ENCODE measurements at places on chromosomes 7 and 10.

DNA sequence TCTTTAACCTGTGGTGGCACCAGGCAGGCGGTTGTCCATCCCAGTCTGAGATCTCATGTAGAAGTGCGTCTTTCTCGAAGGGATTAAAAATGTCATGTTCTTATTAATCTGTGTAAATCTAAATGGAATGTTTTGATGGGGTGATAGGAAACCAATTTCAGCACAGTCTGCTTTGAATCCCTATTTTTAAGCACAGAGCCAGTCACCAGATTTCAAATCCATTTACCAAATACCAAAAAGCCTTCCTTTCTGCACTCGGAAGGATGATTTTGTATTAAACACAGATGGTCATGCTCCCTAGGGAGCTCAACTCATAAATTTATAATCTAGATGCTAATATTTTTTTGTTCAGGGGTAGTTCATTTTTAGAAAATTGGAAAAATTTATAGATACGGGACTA lies 160.6 kb upstream of the AOAH start:
- DNase-seq: no peak

DNA sequence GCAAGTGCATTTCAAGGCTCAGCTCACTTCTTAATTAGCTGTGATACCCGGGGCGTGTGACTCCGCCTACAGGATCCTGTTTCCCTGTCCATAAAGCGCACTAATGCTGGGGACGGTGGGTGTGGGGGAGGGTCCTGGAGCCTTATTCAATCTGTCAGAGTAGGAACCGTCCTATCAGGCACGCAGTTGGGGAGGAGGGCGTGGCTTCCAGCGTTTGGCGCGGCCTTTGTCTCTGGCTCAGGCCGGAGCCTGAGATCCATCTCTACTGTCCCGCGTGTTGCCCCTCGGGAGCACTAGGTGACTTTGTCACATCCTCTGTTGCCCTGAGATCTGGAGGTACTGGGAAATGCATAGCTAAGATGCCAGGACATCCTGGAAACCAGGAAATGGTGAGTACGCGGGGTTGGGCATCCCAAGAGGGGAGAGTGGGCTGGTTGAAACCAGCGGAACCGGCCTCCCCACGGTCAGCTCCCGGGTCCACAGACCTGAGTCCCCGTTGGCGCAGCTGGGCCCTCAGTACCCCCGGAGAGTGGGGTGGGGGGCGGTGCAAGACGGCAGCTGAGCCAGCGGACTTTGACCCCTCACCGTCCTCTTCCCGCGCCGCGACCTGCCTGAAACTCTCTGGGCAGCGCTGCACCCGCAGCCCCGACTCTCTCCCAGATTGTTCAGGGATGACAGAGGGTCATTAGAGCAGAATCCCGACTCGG lies 104.4 kb upstream of the ZNF92 start:
- peak; percentile 88 for DNase-seq

DNA sequence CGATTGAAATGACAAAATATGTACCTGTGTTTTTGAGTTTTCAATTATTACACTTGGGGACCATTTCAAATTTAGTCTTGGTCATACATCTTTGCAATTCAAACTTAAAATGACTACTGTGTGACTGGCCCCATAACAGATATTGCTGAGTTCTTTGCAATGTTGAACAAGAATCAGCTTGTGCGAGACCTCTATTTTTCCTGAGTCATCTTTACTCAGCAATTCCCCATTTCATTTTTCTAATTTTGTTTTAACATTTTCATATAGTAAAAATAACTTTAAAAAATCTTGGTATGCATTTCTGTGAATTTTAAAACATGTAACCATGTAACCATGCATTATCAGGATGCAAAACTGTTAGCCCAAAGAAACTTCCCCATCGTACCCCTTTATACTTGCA lies 678.1 kb downstream of the ANKRD7 start:
- no peak for DNase-seq

GRCh38 chr10:97961945-97962344 lies 68.5 kb downstream of the CRTAC1 start:
- DNase-seq: no peak

DNA sequence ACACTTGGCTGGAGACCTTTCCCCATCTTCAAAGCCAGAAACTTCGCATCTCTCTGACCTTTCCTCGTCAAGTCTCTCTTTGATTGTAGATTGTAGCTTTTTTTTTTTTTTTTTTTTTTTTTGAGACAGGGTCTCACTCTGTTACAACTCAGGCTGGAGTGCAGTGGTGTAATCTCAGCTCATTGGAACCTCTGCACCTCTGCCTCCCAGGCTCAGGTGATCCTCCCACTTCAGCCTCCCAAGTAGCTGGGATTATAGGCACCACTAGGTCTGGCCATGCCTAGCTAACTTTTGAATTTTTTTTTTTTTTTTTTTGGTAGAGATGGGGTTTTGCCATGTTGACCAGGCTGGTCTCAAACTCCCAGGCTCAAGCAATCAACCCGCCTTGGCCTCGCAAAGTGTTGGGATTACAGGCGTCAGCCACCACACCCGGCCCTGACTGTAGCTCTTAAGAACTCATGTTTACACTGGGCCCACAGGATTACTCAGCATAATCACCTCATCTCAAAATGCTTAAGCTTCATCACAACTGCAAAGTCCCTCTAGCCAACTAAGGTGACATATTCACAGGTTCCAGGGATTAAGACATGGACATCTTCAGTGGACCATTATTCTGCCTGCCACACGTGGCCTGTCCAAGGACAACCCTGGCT lies 11.7 kb downstream of the POLL start:
- DNase-seq: no peak

- no peak for DNase-seq
These were observed 108.9 kb upstream of the CCZ1B start for GRCh38 chr7:6934981-6935380.

DNA sequence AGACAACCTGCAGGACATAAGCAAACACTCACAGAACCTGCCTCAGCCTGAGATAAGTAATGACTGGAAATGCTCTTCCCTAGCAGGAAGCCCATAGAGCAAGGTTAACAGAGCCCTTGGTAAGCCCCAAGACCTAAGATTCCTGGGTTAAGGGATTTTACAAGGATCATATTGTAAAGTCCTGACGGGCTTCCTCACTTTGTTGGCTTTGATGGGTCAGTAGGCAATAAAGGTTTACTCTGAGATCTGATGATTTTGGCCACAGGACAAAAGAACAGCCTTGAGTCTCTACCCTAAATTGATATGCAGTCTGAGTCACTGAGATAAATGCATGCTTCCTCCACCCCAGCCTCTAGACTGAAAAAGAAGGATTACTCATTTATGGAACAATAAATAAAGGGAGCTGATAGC lies 270.8 kb downstream of the HTR7 start:
- DNase-seq: no peak

GRCh38 chr10:85614981-85615380 lies 751.6 kb downstream of the GRID1 start:
- no peak for DNase-seq

- no peak for DNase-seq
These were observed 8.4 kb downstream of the GIGYF1 start for GRCh38 chr7:100685631-100686145.

DNA sequence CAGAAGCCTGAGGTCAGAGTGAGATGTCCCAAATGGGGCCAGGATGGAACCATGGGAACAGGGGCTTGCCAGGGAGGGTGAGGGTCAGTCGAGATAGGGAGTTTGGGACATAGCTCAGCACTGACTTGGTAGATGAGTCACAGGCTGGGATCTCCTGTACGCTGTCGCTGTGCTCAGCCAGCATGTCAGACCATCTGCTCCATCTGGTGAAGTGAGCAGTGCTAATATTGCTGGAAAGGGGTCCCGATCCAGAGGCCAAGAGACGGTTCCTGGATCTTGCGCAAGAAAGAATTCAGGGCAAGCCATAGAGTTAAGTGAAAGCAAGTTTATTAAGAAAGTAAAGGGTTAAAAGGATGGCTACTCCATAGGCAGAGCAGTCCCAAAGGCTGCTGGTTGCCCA lies 505.6 kb downstream of the GALNT17 start:
- no peak for DNase-seq

DNA sequence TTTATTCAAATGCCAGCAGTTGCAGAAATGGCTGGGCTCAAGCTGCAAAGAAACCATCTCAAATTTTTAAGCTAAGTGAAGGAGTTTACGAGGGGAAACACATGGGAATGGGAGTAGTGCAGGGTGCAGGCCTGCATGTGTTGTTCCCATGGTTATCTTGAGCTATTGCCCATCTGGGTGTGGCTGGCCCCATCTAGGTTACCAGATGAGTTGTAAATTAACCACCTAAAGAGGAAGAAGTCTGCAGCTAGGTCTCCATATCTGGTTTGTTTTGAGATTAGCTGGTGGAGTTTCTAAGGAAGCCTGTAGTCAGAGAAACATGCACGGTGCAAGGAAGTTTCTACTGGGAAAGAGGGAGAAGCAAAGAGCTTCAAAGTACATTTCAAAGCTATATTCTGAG lies 23.3 kb upstream of the STEAP2 start:
- no peak for DNase-seq

DNA sequence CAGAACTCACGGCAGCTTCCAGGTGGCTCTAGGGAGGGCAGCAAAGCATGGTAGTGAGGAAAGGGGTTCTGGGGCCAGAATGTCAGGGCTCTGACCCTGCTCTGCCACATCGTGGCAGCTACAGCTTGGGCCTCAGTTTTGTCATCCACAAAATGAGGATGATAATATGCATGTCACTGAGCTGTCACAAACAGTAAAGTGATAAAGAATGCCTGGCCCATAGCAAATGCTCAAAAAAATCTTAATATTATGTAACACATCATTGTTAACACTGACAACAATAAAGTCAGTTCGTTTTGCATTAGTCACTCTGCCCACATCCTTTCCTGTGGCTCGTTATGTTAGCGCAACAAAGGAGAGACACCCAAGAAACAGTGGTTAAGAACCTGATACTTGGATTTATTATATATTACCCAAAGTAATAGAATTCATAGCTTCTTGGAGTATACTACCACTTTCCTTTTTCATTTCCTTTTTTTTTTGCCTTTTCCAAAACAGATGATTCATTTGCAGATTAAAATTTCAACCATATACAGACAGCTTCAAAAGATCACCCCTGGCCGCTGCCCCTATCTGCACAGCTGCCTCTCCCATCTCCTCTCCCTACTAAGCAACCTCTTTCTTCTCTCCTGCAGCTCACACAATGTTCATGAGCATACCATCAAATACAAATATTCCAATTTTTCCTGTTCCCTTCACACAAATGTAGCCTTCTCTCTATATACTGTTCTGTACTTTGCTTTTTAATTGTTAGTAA lies 45.5 kb upstream of the DDC start:
- DNase-seq: no peak

GRCh38 chr7:151080067-151080521 lies 515 bp downstream of the FASTK start:
- DNase-seq: no peak

- DNase-seq: no peak
These were observed 89.1 kb downstream of the NEUROD6 start for GRCh38 chr7:31251441-31251840.

GRCh38 chr7:141221007-141221612 lies 147.2 kb downstream of the TMEM178B start:
- DNase-seq: peak; percentile 27

GRCh38 chr10:12351447-12351846 lies 2.1 kb downstream of the CAMK1D start:
- no peak for DNase-seq

DNA sequence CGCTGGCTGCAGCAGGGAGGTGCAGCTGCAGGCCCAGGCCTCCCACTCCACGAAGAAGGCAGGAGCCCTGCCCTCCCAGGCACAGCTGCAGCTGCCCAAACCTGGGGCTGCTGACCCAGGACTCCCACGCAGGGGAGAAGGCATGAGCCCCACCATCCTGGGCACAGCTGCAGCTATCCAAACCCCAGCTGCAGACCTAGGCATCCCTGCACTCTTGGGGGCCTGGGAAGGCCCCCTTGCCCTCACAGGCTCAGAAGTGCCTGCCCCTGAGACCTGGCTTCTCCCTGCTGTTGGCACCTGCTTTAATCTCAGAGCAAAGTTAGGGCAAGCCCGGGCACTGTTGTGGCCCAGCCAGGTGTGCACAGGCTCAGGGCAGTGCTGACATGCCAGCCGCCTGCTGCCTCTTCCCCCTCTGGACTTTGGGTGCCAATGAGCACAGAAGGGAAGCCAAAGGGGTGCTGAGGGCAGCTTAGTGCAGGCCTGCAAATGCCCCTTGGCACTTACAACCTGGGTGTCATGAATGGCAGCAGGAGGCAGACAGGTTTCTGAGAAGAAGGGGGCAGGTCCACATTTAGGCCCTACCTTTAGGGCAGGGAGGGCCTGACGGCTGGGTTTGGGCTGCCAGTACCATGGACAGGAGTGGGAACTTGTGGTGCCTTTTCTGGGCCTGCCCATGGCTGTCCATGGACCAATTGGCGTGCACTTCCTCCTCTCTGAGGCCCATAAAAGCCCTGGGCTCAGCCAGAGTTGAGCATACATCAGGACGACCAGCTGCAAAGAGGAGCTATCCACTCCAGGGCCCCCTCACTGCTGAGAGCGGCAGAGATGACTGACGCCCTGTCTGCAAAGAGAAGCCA lies 31.1 kb downstream of the CRTAC1 start:
- DNase-seq: no peak

DNA sequence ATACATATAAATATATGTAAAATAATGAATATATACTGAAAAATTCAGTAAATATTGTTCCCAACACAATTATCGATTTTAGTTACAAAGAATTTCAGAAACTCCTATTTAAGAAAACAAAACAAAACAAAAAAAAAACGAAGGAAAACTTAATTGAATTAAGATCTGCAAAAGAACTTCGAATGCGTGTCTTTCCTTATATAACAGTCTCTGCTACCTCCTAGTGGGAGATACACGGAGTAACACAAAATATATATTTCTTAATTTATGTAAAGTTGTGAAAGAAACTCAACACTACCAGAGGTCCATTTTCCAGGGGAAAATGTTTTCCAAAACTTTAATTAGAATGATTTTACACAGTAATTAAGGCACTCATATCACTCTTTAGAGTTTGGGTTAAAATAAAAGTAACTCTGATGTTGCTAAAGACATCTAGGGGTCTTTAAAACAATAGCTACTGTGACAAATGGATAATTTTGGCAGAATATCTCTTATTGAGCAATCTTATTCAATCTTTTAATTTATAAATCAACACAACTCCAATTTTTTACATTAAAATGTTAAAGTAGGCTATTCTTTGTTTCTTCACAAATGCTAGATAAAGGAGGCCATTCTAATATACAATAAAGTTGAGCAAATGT lies 41.6 kb downstream of the NEBL start:
- peak; percentile 6 for DNase-seq

DNA sequence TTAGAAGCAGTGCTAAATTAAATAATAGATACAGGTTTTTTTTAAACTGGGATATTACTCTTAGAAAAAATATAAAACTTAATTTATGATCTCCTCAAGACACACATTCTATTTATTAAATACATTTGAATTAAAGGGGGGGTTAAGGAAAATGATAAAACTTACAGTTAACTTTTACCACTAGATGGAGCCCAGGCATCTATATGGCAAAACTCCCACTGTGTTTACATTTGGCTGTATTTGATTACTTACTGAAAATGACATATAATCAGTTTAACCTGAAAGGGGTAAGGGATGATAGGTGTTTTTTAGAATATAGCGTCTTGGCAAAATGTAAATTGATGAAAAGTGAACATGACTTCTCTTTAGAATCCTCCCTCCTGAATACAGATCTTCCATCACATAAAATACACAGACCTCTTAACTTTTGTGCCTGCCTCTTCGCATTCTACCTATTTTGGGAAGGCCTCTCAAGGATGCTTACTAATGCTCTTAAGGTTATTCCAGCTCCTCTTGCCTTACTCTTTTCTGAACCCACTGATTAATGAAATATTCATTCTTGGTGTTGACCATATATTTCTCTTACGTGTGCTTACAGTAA lies 235.7 kb downstream of the AGMO start:
- DNase-seq: no peak
